ENCODE measurements at places on chromosomes 5 and 9. TPM values are rescaled to one million over a fixed set of nuclear protein-coding genes. Genes with fewer than 3 reads are reported as not detected.
A peak's percentile ranks its signal among the peaks of the same experiment; 100 is the strongest.

The SPATA31E1 gene
- total RNA-seq = not detected

The PDE6A gene
- not detected for total RNA-seq

The EGR1 gene
- total RNA-seq = 158 TPM

The SLC24A2 gene
- total RNA-seq = not detected

The PTGES gene
- total RNA-seq = 9.1 TPM

The PROB1 gene
- total RNA-seq = 2.0 TPM

DNA sequence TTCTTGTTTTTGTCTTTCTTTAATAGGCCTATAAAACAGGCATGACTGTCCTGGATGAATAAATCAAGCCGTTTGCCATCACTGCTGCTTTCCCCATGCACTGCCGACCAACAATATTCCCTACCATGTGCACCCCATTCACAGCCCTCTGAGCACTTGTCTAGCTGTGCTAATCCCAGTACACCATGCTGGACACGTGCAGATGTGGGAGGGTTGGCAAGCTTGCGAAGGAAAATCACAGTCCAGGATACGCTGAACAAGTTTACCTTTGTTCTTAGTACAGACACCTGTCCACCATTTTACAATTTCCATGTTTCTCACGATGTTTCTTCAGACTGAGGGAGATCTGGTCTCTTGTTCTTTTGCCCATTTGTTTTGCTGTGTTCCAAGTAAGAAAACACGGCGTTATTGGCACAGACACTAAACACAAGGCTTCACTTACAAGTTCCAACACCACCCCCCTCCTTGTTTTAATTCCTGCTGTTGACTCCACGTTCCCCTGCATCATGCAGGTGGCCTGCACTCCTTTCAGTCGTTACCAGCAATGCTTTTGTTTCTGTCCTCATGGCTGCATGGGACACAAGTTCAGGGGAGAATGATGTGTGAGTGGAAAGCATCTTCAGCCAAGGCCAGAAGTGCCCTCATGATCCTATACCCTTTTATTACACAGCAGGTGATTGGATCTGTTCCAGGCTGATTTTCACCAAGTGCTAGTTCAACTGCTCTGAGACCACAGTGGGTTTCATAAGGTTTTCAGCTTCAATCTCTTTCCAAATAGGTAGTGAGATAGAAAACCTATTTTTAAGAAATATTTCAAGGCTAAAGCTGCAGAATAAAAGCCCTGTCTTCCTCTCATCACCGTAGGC lies 608.9 kb downstream of the IRX1 start:
- no peaks in the 10 kb centered on the region for H3K27me3 ChIP-seq
- DNase-seq = no peak
- no peak overlapping the region for H3K4me3 ChIP-seq

DNA sequence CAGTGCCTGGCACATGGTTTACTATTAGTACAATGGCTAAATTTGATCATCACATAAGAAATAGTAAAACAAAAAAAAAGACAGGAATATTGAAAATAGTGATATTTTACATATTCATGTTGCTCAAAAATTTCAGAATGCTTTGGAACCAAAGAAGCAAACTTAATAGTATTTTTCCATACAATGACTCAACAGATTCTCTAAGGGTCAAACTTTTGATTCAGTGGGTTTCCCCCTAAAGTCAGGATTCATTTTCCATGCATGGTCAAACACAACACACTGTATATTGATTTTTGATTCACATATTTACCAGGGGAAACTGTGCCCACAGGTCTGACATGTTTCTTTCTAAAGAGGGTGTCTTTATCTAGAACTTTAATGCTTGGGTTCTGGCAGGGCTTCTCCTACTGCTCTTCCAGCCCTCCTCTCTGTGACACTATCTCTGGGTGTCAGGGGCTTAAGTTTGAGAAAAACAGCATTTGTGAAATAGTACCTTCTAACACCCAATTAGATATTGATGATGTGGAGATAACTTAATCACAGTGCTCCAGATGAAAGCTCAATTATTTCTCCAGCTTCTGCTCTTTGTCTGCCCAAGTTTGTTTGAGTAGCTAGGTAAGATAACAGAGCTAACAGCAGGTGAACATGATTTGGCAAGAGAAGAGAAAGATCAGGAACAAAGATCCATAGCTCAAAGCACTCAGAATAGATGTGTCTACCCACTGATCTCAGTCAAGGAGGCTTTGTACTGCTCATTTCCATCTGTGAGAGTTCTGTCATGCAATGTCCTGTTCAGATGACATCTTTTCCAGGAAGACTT lies 35.5 kb upstream of the ELL2 start:
- H3K4me3 ChIP-seq = no peak overlapping the region
- no peak overlapping the region for H3K27ac ChIP-seq

DNA sequence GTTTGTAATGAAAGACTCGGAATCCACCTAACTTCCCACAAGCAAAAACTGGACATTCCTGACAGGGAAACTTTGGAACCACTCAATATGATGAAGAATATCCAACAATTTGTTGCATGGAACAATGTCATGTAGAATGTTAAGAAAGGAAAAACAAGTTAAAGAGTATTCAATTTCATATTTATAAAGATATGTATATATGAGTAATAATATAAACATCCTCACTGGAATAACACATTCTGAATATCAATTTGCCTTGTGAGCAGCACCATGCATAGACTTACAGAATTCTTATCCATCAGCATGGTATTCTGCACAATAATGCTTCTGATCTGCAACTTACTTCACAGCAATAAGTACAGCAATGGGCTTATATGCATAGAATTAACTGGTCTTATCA lies 650.3 kb downstream of the SEMA5A start:
- no peak overlapping the region for H3K4me3 ChIP-seq
- H3K27ac ChIP-seq = no peak overlapping the region
- H3K4me1 ChIP-seq = no peaks in the 10 kb centered on the region
- H3K27me3 ChIP-seq = no peaks in the 10 kb centered on the region
- DNase-seq = no peak

DNA sequence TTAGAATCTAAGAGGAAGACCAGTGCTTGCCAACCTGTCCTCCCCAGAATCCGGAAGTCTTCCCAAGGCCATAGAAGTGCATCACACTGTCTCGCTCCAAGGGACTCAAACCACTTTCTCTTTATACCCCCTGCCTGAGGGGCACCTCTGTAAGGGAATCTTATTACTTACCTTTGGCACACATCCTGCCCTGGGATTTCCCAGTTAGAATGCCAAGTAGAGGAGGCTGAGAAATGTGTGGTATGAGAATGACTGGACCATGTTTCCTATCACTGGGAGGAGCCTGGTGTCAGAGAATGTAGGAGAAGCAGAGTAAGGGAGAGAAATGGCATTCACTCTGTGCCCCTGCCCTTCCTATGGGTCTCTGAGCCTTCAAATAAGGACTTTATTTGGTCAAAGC lies 85.8 kb downstream of the AOPEP start:
- H3K27ac ChIP-seq = no peak overlapping the region
- H3K4me3 ChIP-seq = no peak overlapping the region
- no peaks in the 10 kb centered on the region for H3K27me3 ChIP-seq

GRCh38 chr5:150438873-150439546 lies 10.5 kb downstream of the RPS14 start:
- H3K27me3 ChIP-seq = no peaks in the 10 kb centered on the region
- peaks cover 5% of the 10 kb centered on the region for H3K36me3 ChIP-seq
- no peak for DNase-seq
- H3K4me1 ChIP-seq = no peaks in the 10 kb centered on the region
- H3K27ac ChIP-seq = no peak overlapping the region

GRCh38 chr5:153485641-153486040 lies 4.8 kb upstream of the GRIA1 start:
- no peak overlapping the region for H3K4me3 ChIP-seq
- no peak for DNase-seq
- H3K27ac ChIP-seq = no peak overlapping the region
- no peaks in the 10 kb centered on the region for H3K27me3 ChIP-seq
- no peaks in the 10 kb centered on the region for H3K4me1 ChIP-seq

DNA sequence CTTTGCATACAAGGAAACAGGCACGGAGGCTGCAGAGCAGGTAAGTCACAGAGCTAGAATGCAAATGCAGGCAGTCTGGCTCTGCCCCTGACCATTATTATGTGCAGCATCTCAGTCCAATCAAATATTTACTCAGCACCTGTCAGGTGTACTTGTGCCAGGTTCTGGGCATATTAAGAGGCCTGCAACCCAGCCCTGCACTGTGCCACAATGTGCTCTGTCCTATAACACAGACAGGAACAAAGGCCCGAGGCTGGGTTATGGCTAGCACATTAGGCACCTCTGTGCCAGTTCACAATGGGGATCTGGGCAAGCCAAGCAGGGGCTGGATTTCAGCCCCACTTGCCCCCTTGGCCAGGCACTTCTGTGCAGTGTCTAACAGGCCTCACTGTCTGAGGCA lies 14.0 kb downstream of the ARL15 start:
- H3K27ac ChIP-seq = no peak overlapping the region
- no peaks in the 10 kb centered on the region for H3K4me1 ChIP-seq
- no peak overlapping the region for H3K4me3 ChIP-seq
- DNase-seq = no peak

- H3K36me3 ChIP-seq = no peaks in the 10 kb centered on the region
- H3K4me1 ChIP-seq = no peaks in the 10 kb centered on the region
- no peaks in the 10 kb centered on the region for H3K27me3 ChIP-seq
- peak; percentile 24 for DNase-seq
Observed at GRCh38 chr5:1413211-1413610, 32.0 kb downstream of the SLC6A3 start.

DNA sequence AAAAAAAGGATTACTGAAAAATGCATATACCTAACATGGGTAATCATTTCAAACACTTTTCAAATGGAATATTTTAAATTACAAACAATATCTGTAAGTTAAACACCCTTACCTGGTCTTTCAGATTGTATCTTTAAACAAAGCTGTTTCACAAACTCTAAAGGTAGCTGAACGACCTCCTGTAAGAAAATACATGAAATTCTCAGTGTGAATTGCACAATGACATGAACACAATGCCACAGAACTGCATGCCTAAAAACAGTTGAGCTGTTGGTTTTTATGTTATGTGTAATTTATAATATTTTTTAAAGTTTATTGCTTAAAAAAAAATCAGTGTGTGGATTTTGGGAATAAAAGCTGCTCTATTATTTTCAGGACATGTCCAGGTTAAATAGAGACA lies 17.5 kb downstream of the IPPK start:
- H3K36me3 ChIP-seq = no peaks in the 10 kb centered on the region
- H3K4me3 ChIP-seq = no peak overlapping the region
- no peak overlapping the region for H3K27ac ChIP-seq
- H3K27me3 ChIP-seq = no peaks in the 10 kb centered on the region
- no peaks in the 10 kb centered on the region for H3K4me1 ChIP-seq

GRCh38 chr5:36367524-36367923 lies 65.8 kb upstream of the RANBP3L start:
- H3K27ac ChIP-seq = no peak overlapping the region
- H3K4me3 ChIP-seq = no peak overlapping the region
- no peaks in the 10 kb centered on the region for H3K36me3 ChIP-seq
- DNase-seq = no peak
- no peaks in the 10 kb centered on the region for H3K27me3 ChIP-seq
- H3K4me1 ChIP-seq = no peaks in the 10 kb centered on the region

DNA sequence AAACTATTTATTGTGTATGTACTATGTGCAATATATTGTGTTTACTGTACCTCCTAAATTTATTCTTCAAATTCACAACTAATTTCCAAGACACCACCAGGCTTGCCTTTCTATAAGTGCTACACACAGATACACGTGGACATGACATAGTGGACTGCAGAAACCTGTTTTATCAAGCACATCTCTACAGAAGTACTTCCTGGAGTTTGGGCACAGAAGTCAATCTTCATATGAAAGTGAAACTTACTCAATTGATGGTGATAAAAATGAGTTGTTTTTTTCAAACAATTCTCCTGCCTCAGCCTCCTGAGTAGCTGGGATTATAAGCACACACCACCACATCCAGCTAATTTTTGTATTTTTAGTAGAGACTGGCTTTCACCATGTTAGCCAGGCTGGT lies 57.6 kb downstream of the NLN start:
- no peak overlapping the region for H3K4me3 ChIP-seq
- H3K27ac ChIP-seq = no peak overlapping the region
- no peak for DNase-seq
- peaks cover 4% of the 10 kb centered on the region for H3K4me1 ChIP-seq
- no peaks in the 10 kb centered on the region for H3K27me3 ChIP-seq

- H3K4me3 ChIP-seq = no peak overlapping the region
- no peaks in the 10 kb centered on the region for H3K4me1 ChIP-seq
- no peak for DNase-seq
- no peaks in the 10 kb centered on the region for H3K27me3 ChIP-seq
- no peaks in the 10 kb centered on the region for H3K36me3 ChIP-seq
Observed at GRCh38 chr5:89729623-89730301, 679.8 kb downstream of the CETN3 start.

DNA sequence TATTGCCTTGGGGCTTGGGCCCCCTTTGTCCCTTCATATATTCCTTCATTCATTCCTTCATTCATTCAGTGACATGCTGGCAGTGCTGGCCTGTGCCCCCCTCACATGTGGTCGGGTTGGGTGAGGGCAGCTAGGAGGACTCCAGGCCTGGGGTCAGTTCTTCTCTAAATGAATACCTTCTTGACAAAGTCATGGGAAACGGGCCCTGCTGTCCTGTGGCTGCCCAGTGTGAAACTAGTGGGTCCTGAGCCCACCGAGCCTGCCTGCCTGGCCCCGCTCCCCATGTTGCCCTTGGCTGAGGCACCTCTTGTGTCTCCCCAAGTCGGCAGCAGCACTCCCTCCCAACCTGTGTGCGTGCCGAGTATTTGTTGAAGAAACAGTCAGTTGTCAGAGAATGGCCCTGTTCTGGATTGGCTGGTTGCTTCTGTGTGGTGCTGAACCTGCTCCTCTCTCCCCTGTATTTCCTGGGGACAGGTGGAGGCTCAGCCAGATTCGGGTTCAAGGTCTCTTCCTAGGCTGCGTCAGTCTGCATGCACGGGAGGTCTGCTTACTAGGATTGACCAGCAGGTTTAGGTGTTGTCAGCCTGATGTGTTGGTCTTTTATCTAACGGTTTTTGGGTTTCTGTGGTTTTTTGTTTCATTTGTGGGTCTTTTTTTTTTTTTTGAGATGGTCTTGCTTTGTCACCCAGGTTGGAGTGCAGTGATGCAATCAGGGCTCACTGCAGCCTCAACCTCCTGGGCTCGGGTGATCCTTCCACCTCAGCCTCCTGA lies 3.0 kb upstream of the CEL start:
- no peaks in the 10 kb centered on the region for H3K4me1 ChIP-seq
- H3K27me3 ChIP-seq = no peaks in the 10 kb centered on the region
- no peak overlapping the region for H3K4me3 ChIP-seq
- no peak overlapping the region for H3K27ac ChIP-seq
- peak; percentile 51 for DNase-seq

DNA sequence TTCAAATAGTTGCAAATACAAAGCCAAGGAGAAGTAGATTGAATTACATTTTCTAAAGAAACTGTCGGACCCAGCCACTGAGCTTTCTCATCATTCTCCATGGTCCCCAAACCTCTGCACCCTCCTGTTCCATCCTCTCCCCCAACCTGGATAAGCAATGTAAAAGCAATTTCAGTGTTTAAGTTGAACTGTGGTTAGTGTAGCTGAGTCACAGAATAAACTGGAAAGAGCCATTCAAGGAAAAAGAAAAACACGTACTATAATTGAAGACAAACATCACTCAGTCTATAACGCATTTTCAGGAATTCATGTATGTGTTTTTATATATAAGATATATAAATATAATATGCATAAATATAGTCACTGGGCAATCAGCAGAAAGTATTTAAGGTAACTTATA lies 54.1 kb upstream of the TMEM161B start:
- no peak for DNase-seq
- no peaks in the 10 kb centered on the region for H3K36me3 ChIP-seq
- H3K4me1 ChIP-seq = no peaks in the 10 kb centered on the region
- H3K27me3 ChIP-seq = no peaks in the 10 kb centered on the region
- H3K4me3 ChIP-seq = no peak overlapping the region

GRCh38 chr5:88245241-88245892 lies 23.3 kb downstream of the TMEM161B start:
- no peak overlapping the region for H3K4me3 ChIP-seq
- no peaks in the 10 kb centered on the region for H3K27me3 ChIP-seq
- no peaks in the 10 kb centered on the region for H3K4me1 ChIP-seq
- H3K36me3 ChIP-seq = no peaks in the 10 kb centered on the region
- no peak overlapping the region for H3K27ac ChIP-seq
